ENCODE measurements at places on chromosomes 2 and 18.

GRCh38 chr2:237541243-237541642, 25.1 kb upstream of the PRLH start:
- DNase-seq, result no peak

GRCh38 chr2:4483050-4483449, 779.7 kb downstream of the DCDC2C start:
- DNase-seq, result no peak

DNA sequence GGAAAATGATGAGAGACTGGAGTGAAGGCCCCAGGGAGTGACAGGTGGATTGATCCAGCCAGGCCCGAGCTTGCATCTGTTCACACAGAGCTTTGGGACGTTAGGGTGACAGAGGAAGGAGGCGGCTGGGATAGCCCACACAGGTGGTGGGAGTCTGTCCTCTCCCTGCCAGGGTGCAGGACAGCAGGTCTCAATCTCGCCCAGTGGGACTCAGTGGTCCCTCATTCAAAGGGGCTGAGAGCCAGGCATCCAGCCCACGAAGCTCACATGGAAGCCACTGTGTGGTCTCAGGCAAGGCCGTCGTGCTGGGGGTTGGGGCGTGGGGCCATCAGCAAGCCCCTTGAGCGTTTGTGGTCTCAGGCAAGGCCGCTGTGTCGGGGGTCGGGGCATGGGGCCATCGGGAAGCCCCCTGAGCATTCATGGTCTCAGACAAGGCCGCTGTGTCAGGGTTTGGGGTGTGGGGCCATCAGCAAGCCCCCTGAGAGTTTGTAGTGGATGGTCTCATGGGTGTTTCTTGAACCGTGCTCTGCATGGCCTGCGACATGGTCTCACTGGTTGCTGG, 8.3 kb downstream of the KCNG2 start:
- DNase-seq, result no peak

- no peak for DNase-seq
Measured at GRCh38 chr18:12906119-12906518, 22.1 kb upstream of the PTPN2 start.

DNA sequence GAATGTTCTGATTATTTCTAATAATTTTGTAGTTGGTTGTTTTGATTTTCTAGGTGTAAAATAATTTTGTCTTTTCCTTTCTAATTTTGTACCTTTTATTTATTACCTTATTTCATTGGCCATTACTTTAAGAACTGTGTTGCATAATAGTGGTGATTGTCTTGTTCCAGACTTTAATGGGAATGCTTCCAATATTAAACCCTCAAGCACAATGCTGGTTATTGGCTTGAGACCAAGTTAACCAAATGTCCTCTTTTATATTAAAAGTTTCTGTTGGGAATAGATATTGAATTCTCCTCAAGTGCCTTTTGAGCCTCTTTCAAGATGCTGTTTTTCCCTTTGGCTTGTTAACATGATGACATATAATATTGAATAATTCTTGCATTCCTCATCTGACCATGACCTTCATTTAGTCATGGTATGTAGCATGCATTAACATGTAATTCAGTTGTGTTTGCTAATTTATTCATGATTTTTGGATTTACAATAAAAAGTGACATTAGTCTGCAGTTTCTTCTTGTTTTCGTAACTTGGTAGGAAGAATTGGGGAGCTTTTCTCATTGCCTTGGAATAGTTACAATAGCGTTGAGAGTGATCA, 141.7 kb downstream of the DIS3L2 start:
- DNase-seq, result peak; percentile 17

- peak; percentile 8 for DNase-seq
Measured at GRCh38 chr2:212863185-212863588, 288.2 kb downstream of the IKZF2 start.

DNA sequence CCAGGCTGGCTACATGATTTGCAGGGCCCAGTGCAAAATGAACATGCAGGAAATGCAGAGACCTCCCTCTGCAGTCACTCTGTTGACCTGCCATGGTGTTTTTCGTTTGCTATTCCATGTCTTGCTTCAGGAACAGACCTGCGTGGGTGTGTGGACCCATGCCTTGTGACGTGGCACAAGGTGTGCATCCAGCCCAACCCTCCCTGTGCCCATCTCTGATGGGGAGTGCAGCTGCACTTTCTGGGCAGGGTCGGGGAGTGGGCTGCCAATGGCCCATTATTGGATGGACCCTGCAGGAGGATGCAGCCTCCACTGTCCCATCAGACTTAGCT, 33.1 kb downstream of the NAPG start:
- DNase-seq, result no peak

DNA sequence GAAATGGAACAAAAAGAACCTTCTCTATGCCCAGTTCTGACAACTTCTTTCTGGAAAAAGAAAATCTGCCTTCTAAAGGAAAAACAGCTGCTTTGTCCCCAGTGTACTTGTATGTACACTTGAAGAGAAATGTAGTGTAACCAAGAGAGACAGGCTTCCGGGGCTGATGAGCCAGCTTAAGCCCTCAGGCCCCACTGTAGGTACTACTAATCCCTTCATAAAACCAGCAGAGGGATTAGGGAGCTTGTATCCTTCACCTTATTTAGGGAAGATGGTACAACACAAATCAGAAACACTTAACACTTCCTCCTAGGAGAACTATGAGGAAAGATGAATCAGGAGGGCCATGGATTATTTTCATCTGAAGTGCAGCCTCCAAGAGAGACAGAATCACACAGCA, 18.8 kb upstream of the SUCLG1 start:
- no peak for DNase-seq

GRCh38 chr2:207815254-207815653, 45.5 kb upstream of the FZD5 start:
- DNase-seq, result no peak

- DNase-seq, result no peak
Measured at GRCh38 chr2:216634370-216635148, 1.3 kb downstream of the IGFBP2 start.

- no peak for DNase-seq
Measured at GRCh38 chr2:50066873-50067272, 912.6 kb upstream of the FSHR start.

DNA sequence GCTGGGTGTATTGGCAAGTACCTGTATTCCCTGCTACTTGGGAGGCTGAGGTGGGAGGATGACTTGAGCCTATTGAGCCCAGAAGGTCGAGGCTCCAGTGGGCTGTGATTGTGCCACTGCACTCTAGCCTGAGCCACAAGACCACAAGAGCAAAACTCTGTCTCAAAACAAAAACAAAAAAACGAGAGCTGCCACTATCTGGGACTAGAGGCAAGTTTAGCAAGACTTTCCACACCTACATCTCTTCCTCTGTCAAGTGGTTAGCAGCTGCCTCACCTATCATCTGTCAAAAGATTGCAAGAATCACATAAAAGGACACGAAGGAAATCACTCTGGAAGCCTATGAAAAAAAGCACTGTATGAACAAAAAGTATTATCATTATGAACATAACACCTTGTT, 55.2 kb upstream of the RIOK3 start:
- DNase-seq, result no peak

DNA sequence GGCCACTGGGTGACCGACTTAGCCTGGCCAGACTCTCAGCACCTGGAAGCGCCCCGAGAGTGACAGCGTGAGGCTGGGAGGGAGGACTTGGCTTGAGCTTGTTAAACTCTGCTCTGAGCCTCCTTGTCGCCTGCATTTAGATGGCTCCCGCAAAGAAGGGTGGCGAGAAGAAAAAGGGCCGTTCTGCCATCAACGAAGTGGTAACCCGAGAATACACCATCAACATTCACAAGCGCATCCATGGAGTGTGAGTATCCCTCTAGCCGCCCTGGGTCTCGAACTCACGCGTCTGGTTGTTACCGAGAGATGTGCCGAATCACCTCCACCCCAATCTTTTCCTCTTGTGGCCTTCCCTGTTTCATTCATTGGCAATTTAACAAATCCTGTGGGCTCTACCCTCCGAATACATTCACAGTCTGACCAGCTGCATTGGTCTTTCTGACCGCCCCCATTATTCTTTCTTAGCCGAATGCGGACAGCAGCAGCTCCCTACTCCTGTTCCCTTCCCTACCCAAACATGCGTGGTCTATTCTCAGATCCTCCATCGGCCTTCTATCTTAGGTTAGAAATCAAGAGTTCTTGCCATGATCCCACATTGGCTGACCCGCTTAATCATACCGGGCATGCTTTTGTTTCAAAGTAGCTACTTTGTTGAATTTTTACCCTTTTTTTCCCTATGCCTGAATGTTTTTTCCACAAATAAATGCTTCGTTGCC, 631 bp downstream of the RPL31 start:
- DNase-seq, result no peak

- DNase-seq, result no peak
Measured at GRCh38 chr18:59681521-59682004, 15.7 kb downstream of the CCBE1 start.

DNA sequence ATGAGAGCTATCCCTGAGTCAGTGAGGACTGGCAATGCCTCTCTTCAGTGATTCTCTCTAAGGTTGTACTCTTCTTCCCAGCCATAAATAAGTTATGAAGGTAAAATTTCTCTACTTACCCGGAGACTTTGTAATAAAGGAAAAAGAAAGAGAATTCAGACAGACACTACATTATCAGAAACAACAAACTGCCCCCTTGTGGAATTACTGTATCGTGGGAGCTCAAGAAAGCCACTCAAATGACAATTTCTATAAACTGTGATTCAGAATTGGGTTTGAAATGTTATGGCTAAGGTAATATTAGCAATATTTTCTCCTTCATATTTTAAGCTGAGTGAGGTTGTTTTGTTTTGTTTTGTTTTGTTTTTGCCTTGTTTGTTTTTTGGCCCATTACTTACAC, 155.8 kb upstream of the TANK start:
- no peak for DNase-seq

DNA sequence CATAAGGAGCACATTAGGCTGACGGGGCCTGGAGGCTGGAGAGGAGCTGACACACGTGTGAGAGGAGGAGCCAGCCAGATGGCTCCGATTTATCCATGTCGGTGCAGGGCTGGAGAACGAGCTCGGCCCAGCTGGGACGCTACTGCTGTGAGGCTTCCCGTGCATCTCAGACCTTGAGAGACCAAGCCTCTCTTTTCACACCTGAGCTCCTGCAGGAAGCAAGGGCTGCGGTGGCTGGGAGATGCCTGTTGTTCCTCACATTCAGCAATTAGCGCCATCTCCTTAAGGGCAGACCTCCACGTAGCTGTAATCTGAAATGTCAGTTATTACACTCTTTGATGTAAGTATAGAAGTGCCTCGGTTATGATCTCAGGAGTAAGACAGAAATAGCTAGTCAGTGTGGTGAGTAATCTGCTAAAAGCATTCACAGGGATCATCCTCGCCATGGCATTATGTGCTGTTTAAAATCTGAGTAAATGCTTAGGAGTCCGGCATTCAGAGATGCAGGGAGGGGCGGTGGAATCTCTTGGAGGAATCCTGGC, 107.9 kb downstream of the PRKCE start:
- DNase-seq, result peak; percentile 88

- DNase-seq, result no peak
Measured at GRCh38 chr2:116133381-116133942, 1681.0 kb upstream of the DDX18 start.

DNA sequence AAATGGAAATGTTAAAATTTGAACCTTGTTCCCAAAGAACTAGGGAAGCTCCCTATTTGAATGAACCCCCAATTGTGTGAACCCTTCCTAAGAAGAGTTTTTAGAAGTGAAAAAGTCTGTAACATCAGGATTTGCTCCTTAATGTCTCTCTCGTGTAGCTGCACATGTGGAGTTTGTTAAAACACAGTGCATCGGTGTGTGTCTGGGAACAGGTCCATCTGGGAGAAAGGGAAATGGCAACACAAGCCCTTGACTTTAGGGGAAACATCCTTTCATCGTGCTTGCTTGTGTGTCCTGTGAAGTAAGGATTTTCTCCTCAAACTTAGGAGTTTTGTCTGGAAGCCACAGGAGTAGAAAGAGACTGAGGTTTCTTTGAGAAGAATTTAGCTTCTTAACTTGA, 203.9 kb downstream of the PRKCE start:
- no peak for DNase-seq

DNA sequence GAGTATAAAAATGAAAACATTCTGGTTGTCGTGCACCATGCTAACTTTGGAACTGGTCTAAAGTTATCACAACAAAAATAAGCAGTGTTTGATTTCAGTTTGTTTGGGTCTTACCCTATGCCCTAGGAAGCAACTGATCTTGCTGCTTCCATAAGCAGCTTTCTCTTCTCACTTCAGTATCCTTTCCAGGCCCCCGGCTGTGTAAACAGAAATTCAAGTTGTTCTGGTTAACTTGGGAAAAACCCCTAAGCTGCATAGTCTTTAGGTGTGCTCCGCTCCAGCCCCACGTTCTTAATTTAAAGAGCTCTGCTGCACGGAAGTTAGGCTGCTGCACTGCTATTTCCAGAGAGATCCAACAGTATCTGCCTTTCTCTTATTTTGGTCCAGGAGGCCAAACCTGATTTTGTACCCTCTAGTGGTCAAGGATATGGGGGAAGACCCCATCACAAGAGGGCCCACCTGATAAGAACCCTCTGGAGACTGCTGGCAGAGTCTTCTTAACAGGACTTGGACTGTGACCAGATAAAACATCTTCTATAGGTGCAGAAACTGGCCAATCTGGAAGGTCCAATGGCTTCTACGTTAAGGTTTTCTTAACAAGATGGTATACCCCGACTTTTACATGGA, 69.1 kb downstream of the FEZ2 start:
- DNase-seq, result no peak

GRCh38 chr2:71223767-71224333, 3.1 kb downstream of the PAIP2B start:
- DNase-seq, result peak; percentile 95

DNA sequence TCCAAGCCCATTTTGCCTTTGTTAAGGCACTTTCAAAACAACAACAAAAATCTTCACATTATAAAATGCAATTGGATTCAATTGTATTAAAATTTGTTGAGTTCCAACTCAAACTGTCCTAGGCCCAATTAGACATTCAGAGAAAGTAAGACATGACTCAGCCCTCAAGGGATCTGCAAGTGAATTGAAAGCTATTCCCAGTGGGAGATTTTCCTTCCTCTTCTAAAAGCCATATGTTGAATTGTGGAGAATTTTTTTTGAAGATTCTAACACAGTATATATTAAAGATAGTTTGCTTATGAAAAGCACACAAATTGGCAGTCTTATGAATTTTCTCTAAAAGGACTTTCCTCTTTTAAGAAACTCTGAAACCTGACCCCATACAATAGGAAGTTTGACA, 268.0 kb upstream of the PARD3B start:
- DNase-seq, result no peak

GRCh38 chr18:22424565-22424963, 6.8 kb upstream of the CTAGE1 start:
- DNase-seq, result no peak

GRCh38 chr2:239950144-239951128, 74.7 kb downstream of the NDUFA10 start:
- no peak for DNase-seq

- no peak for DNase-seq
Measured at GRCh38 chr18:64365106-64365505, 216.2 kb upstream of the LINC00305 start.

- DNase-seq, result no peak
Measured at GRCh38 chr2:61255580-61256437, 93.8 kb downstream of the C2orf74 start.

- DNase-seq, result no peak
Measured at GRCh38 chr2:181235683-181236459, 221.3 kb upstream of the ITGA4 start.

- DNase-seq, result no peak
Measured at GRCh38 chr18:79796016-79796415, 1.7 kb upstream of the KCNG2 start.

GRCh38 chr2:127622561-127623387, 23.2 kb upstream of the GPR17 start:
- DNase-seq, result no peak

All from cerebellar cortex (tissue), 1 donor.